SK-N-SH (cell line): ENCODE measurements at places on chromosomes 7 and 10. TPM values are rescaled to one million over a fixed set of nuclear protein-coding genes. Genes with fewer than 3 reads are reported as not detected.

GRCh38 chr10:62373639-62373994, 552 bp upstream of the ZNF365 start:
- peaks cover 8% of the 10 kb centered on the region; the same call in 1 of the 2 replicates for H3K4me1 ChIP-seq
- H3K27ac ChIP-seq = peak overlapping the region; percentile 33; the same call in 1 of the 2 replicates
- H3K27me3 ChIP-seq = no peaks in the 10 kb centered on the region
- no peaks in the 10 kb centered on the region; the same call in 1 of the 2 replicates for H3K36me3 ChIP-seq
- peak overlapping the region; percentile 78 for H3K4me3 ChIP-seq
- DNase-seq = no peak

- H3K4me1 ChIP-seq = no peaks in the 10 kb centered on the region
- H3K36me3 ChIP-seq = peaks cover 34% of the 10 kb centered on the region; the same call in 1 of the 2 replicates
- no peak for DNase-seq
- no peak overlapping the region for H3K27ac ChIP-seq
Measured at GRCh38 chr10:132198381-132199181, 11.8 kb downstream of the DPYSL4 start.

DNA sequence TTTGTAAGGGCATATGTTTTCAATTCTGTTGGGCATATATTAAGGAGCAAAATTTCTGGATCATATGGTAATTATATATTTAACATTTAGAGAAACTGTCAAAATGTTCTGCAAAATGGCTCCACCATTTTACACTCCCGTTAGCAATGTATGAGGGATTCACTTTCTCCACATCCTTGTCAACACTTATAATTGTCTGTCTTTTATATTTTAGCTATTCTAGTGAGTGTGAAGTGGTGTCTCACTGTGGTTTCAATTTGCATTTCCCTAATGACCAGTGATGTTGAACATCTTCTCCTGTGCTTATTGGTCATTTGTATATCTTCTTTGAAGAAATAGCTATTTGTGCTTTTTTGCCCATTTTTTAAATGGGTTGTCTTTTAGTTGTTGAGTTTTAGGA, 8.1 kb upstream of the KLHDC10 start:
- H3K27me3 ChIP-seq = no peaks in the 10 kb centered on the region
- no peak for DNase-seq
- no peaks in the 10 kb centered on the region for H3K4me1 ChIP-seq
- H3K27ac ChIP-seq = no peak overlapping the region

GRCh38 chr7:6433784-6434615, 13.8 kb downstream of the DAGLB start:
- no peak overlapping the region for H3K4me3 ChIP-seq
- DNase-seq = no peak
- peaks cover 4% of the 10 kb centered on the region for H3K4me1 ChIP-seq

GRCh38 chr7:28272461-28272877, 91.9 kb upstream of the JAZF1 start:
- no peak overlapping the region for H3K27ac ChIP-seq
- no peaks in the 10 kb centered on the region; the same call in 1 of the 2 replicates for H3K27me3 ChIP-seq
- H3K4me1 ChIP-seq = no peaks in the 10 kb centered on the region
- peak; percentile 87 for DNase-seq
- H3K36me3 ChIP-seq = no peaks in the 10 kb centered on the region

DNA sequence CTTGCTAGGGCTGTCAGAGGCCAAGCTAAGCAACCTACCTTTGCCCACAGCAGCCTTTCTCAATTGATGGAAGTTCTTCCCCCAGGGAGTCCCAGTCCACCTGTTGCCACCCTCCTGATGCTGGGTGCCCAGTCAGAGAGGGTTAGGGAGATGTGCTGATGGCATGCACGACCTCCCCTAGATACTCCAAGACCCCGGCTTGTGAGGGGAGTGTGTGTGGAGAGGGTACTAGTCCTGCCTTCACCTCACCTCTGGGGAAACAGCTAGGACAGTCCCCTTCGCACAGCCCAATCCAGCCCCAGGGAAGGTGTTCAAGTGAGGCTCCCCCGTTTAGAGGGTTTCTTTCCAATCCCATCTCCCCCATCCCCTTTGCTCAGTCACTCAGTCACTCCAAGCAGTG, 1.3 kb upstream of the UNC5B start:
- peaks cover 7% of the 10 kb centered on the region; the same call in 1 of the 2 replicates for H3K27me3 ChIP-seq
- H3K4me1 ChIP-seq = peaks cover 8% of the 10 kb centered on the region; the same call in 1 of the 2 replicates
- no peak overlapping the region for H3K27ac ChIP-seq
- H3K4me3 ChIP-seq = no peak overlapping the region
- no peaks in the 10 kb centered on the region for H3K36me3 ChIP-seq

GRCh38 chr7:98826811-98827231, 43.0 kb downstream of the TMEM130 start:
- no peak overlapping the region for H3K4me3 ChIP-seq
- H3K27ac ChIP-seq = no peak overlapping the region
- peak; percentile 88 for DNase-seq
- H3K36me3 ChIP-seq = no peaks in the 10 kb centered on the region
- no peaks in the 10 kb centered on the region for H3K27me3 ChIP-seq
- H3K4me1 ChIP-seq = peaks cover 17% of the 10 kb centered on the region; the same call in 1 of the 2 replicates

GRCh38 chr10:85850736-85851135, 515.9 kb downstream of the GRID1 start:
- no peaks in the 10 kb centered on the region for H3K36me3 ChIP-seq
- no peak for DNase-seq
- H3K4me1 ChIP-seq = no peaks in the 10 kb centered on the region
- no peak overlapping the region for H3K27ac ChIP-seq
- H3K4me3 ChIP-seq = no peak overlapping the region

- no peaks in the 10 kb centered on the region; the same call in 1 of the 2 replicates for H3K27me3 ChIP-seq
- DNase-seq = no peak
- no peaks in the 10 kb centered on the region for H3K36me3 ChIP-seq
Measured at GRCh38 chr7:117630907-117631564, 151.2 kb downstream of the CFTR start.

- no peaks in the 10 kb centered on the region for H3K36me3 ChIP-seq
- H3K4me1 ChIP-seq = peaks cover 11% of the 10 kb centered on the region; the same call in 1 of the 2 replicates
- no peak for DNase-seq
- H3K27ac ChIP-seq = no peak overlapping the region
Measured at GRCh38 chr7:140238778-140239652, 62.2 kb upstream of the KDM7A start.

DNA sequence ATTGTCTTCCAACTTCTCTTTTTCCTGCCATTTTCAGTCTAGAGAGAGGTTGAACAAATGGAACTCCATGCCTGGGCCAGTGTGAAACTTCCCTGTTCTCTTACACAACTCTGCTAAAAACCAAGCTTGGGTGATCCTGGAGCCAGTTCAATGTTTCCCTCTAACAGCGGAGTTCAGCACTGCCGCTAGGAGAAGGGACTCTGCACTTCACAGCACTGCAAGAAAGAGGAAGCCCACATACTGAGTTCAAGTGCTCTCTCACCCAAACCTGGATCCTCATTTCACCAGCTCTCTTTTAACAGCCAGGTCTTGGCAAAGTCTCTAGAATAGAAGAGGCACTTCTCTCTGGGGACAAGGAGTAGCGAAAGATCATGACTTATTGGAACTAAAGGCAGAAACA, 18.8 kb downstream of the FOXI2 start:
- no peak overlapping the region for H3K4me3 ChIP-seq
- no peak for DNase-seq
- H3K27ac ChIP-seq = no peak overlapping the region
- no peaks in the 10 kb centered on the region for H3K27me3 ChIP-seq
- no peaks in the 10 kb centered on the region for H3K36me3 ChIP-seq
- no peaks in the 10 kb centered on the region for H3K4me1 ChIP-seq

DNA sequence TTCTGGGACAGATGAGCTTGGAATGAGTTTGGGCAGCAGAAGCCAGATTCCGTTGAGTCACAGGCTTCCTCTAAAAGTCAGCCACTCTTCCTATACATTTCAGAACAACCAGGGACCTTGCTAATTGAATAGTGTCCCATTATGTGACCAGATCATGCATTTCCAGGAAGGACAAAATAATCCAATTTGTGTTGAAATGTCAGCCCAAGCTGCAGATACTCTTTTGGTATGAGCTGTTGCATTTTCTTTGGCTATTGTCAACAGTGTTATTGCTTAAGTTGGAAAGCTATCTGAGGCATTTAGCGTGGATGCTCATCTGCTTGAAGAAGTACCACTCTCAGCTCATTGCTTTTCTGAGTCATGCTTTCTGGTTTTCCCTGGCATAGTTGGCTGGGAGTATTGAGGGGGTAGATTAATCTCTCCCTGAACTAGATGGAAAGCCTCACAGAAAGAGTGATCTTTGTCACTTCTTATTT, 223.7 kb upstream of the HABP2 start:
- H3K27ac ChIP-seq = peak overlapping the region; percentile 62; the same call in 1 of the 2 replicates
- peak; percentile 20 for DNase-seq
- no peaks in the 10 kb centered on the region for H3K36me3 ChIP-seq
- H3K4me1 ChIP-seq = peaks cover 25% of the 10 kb centered on the region
- H3K27me3 ChIP-seq = no peaks in the 10 kb centered on the region

GRCh38 chr7:131546583-131547141, 9.8 kb downstream of the PODXL start:
- DNase-seq = peak; percentile 84
- H3K4me3 ChIP-seq = no peak overlapping the region

DNA sequence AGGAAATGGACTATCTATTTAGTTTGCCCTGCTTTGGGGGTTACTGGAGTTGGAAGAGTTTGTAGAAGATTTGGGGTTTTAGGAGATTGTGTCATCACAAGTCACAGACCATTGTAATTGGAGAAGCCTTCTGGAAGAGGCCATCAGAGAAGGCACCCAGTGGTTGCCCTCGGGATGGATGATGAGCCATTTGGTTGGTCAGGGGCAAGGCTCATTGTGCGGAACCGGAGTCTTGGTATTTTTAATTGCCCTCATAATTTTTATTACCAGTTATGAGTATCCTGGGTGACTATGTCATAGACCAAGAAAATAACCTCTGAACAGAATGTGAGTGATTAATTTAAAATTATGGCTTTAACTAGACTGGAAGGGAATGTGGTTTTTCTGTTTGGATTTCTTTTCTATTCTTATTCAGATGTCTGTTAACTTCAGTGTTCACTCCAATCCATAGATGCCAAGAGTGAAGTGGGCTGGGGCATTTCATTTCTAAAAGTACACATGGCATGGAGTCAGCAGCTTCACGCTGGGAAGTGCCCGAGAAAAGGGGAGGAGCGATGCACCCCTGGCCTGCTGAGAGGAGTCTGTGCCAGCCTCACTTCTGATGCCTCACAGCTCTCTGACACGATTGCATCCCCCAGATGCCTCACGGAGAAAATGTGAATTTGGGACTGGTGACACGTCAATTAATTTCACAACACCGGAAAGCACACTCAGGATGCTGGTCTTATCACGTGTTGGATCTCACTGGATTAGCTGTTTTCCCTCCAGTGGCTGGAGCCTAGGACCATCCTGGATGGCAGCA, 225.6 kb upstream of the IGFBP3 start:
- H3K36me3 ChIP-seq = no peaks in the 10 kb centered on the region
- H3K4me1 ChIP-seq = peaks cover 4% of the 10 kb centered on the region; the same call in 1 of the 2 replicates
- H3K4me3 ChIP-seq = no peak overlapping the region
- no peak overlapping the region; the same call in 1 of the 2 replicates for H3K27ac ChIP-seq
- no peaks in the 10 kb centered on the region for H3K27me3 ChIP-seq

GRCh38 chr7:107678110-107678753, 17.6 kb downstream of the SLC26A4 start:
- no peak for DNase-seq
- H3K36me3 ChIP-seq = no peaks in the 10 kb centered on the region
- H3K4me1 ChIP-seq = no peaks in the 10 kb centered on the region

DNA sequence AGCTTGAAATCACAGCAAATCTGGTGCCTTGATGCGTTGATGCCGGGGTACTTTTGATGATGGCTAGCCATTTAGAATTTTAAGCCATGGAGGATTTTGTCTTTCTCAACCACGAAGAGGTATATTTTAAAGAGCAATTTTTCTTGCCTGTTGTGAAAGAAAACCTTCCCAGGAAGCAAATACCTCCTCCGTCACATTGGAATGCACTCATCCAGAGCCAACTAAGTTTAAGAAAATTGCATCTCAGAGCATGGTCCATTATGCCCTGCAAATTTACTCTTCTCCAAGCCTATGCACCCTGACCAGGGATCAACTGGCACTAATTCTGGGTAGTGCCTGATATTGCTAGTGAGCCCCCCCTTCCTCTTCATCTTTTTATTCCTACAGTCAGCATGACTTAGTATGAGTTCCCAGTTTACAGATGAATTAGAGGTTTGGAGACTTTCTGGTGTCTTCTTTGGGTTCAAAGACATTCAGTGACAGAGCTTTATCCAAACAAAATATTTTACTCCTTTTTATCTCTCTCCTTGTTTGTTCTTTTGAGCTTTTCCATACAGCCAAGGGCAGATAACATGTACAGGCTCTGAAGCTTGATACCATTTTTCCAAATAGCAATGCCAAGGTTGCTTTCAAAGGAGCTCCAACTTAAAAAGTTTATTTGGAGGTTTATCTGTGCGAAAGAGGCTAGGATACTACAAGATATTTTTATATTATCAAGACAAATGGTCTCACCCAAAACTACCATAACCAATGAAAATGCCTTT, 56.6 kb upstream of the ANK3 start:
- H3K4me3 ChIP-seq = no peak overlapping the region
- H3K4me1 ChIP-seq = peaks cover 33% of the 10 kb centered on the region
- H3K36me3 ChIP-seq = no peaks in the 10 kb centered on the region
- no peak for DNase-seq
- no peaks in the 10 kb centered on the region for H3K27me3 ChIP-seq

GRCh38 chr10:48285710-48286109, 11.2 kb upstream of the FRMPD2 start:
- H3K4me1 ChIP-seq = no peaks in the 10 kb centered on the region
- no peaks in the 10 kb centered on the region; the same call in 1 of the 2 replicates for H3K27me3 ChIP-seq
- H3K27ac ChIP-seq = no peak overlapping the region
- no peak for DNase-seq

GRCh38 chr7:75578081-75578480, 86.0 kb downstream of the SPDYE5 start:
- no peak overlapping the region for H3K4me3 ChIP-seq
- H3K27me3 ChIP-seq = no peaks in the 10 kb centered on the region
- no peaks in the 10 kb centered on the region for H3K4me1 ChIP-seq
- H3K27ac ChIP-seq = no peak overlapping the region
- no peak for DNase-seq

DNA sequence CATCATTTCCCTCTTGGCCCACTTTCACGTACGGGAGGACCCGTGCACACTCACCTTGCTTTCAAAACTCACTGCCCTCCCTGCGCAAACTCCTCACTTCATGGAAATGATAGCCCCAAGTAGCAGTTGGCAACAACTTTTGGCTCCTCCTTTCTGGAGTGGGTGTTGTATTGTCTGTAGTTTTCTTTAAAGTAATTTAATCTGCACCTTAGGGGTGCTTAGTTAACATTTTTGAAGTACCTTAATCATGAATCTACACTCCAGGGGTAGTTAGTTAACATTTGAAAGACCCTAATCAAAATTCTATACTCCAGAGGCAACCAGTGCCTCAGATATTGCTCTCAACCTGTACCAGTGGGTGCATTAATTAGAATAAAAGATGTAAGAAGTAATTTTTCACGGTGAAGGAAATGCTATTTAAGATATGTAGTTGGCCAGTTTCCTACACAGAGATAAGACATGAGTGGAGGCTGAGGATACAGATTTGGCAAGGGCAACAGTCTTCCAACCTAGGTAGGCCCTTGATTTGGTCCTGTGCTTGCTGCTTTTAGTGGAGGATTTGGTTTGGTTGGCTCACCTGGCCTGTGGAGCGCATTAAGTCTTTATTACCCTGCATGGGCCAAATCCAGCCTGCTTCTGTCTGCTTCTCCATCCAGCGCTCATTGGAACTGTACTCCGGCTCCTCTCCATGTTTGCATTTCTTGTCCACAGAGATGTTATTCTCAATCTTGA, 93.0 kb downstream of the EXOC4 start:
- H3K4me3 ChIP-seq = no peak overlapping the region
- no peak for DNase-seq
- no peak overlapping the region for H3K27ac ChIP-seq
- no peaks in the 10 kb centered on the region for H3K27me3 ChIP-seq

Gene CYCS
- polyA plus RNA-seq = 22.9 and 23.8 TPM in 2 replicates

Gene HMX2
- polyA plus RNA-seq = not detected in 2 replicates

Gene RRP12
- 40.9 and 46.4 TPM in 2 replicates for polyA plus RNA-seq

Gene SAMD9
- 0.95 and 1.3 TPM in 2 replicates for polyA plus RNA-seq

Gene INSYN2A
- polyA plus RNA-seq = 0.19 and 0.28 TPM in 2 replicates

Gene CYP51A1
- 4.3 and 4.7 TPM in 2 replicates for polyA plus RNA-seq

Gene PPP1R3C
- 9.0 and 11.5 TPM in 2 replicates for polyA plus RNA-seq

Gene GPR15LG
- not detected in 2 replicates for polyA plus RNA-seq

Gene CACNB2
- polyA plus RNA-seq = 0.74 and 0.75 TPM in 2 replicates
